Stimulated activated CD8-positive, alpha-beta memory T cell treated with anti-CD3 and anti-CD28 coated beads, Interleukin-12 subunit alpha, Interleukin-12 subunit beta, amount 100 ng/mL, for 4 hours (primary cell): ENCODE measurements at places on chromosomes 2 and 18.
A peak's percentile ranks its signal among the peaks of the same experiment; 100 is the strongest.

DNA sequence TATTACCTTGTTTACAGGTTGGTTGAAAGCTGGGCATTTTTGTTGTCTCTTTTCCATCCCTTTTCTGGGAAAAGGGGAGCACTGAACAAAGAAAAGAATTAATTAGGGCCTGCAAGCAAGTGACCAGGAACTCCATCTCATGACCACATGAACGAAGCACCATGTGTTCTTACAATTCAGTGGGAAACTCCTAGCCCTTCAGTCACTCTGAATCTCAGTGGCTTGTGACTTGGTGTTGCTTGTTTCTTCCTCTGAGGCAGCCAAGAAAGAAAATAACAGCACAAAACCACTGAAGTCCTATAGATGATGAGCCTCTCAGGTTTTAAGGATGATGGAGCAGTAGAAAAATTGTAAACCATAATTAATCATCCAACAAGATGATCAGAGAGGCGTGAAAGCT lies 129.1 kb upstream of the CAB39 start:
- no peak for DNase-seq

- DNase-seq: no peak
Measured at GRCh38 chr18:8503248-8503647, 106.0 kb upstream of the RAB12 start.

DNA sequence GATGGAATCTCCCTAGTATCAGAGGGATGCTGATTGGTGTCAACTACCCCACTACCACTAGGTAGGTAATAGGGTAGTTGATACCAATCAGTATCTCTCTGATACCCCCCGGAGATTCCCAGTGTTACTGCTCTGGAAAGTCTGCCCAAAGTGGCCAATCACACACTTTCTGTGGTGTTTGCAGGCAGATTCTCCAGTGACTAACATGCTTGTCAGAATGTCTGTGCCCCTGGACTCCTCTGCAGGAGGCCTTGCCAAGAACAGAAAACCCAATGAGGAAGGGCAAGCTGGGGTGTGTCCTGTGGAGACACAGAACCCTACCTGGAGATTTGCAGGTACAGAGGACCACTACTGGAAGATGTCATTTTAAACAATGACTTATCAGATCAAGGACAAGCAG lies 135.1 kb downstream of the RIT2 start:
- DNase-seq: no peak

DNA sequence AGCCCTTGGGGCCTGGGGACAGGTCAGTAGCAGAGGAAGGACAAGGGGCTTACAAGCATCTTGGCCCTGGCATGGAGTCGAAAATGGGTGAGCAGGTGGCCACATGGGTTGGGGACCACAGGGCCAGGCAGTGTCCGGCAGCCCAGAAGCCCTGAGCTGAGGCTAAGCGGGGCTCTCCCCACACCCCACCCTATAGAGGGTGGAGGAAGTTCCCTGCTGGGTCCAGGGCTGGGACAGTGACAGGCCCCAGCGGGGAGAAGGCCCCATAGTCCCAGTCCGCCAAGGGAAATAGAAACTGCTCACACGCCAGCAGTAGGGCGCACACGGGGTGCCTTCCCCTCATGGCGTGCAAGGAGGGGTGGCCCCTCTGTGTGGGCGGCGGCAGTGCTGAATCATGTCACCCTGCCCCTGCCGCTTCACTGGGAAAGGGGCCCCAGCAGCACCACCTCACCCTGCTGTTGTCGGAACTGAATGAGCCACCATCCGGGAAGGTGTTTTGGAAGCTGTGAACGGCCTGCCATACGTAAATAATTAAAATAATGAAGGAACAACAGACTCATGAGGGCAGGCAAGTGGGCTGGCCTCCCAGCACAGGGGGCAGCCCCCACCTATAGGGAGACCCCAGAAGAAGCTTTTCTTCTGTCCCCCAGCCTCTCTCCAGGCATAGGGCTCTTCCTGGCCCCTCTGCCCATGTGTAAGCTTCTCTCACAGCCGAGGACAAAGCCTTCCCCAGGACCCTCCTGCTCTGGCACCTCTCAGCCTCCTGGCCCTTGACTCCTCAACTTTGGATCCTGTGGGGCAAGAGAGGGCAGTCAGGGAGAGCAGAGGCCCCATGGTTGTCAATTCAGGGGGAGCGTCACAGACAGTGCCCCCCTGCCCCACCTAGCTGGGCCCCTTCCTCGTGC lies 12.7 kb upstream of the DUSP2 start:
- DNase-seq: peak; percentile 83

DNA sequence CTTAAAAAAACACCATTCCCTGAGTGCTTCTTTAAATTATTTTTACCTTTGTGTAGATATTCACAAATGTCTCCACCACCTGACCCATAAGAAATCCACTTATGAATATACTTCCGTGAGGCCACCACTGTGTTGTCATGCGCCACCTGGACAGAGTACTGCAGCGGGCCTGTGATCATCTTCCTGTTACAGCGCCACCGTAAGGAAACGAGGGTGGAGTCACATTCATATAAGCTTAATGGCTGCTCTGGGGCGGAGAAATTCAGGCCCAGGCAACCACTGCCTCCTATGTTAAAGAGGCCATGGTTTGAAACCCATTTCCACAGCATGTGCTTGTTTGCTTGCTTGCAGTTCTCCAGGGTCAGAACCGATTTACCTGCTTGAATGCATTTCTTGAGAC lies 17.7 kb downstream of the PLA2R1 start:
- DNase-seq: no peak

GRCh38 chr2:215900203-215900611 lies 113.1 kb downstream of the MREG start:
- DNase-seq: no peak

GRCh38 chr2:61187085-61187484 lies 25.1 kb downstream of the C2orf74 start:
- DNase-seq: no peak

GRCh38 chr2:233183869-233184418 lies 67.5 kb upstream of the ATG16L1 start:
- DNase-seq: no peak

- DNase-seq: no peak
Measured at GRCh38 chr2:181398000-181398399, 59.2 kb upstream of the ITGA4 start.

GRCh38 chr2:237257471-237257951 lies 156.5 kb downstream of the COL6A3 start:
- no peak for DNase-seq

DNA sequence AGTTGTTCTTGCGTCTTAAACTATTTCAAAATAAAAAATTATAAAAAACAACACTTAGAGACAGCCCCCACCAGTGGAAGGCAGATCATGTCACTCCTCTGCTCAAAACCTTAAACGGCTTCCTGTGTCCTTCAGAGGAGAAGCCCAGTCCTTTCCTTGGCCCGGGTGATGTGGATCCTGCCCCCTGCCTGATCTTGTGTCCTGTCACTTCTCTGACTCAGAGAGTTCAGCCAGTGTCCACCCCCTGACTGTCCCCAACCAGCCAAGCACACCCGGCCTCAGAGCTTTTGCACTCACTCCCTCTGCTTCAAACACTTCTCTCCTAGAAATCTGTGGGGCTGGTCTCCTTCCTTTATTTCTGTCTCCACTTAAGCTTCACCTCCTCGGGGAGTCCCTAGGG lies 35.4 kb downstream of the TOGARAM2 start:
- DNase-seq: no peak

DNA sequence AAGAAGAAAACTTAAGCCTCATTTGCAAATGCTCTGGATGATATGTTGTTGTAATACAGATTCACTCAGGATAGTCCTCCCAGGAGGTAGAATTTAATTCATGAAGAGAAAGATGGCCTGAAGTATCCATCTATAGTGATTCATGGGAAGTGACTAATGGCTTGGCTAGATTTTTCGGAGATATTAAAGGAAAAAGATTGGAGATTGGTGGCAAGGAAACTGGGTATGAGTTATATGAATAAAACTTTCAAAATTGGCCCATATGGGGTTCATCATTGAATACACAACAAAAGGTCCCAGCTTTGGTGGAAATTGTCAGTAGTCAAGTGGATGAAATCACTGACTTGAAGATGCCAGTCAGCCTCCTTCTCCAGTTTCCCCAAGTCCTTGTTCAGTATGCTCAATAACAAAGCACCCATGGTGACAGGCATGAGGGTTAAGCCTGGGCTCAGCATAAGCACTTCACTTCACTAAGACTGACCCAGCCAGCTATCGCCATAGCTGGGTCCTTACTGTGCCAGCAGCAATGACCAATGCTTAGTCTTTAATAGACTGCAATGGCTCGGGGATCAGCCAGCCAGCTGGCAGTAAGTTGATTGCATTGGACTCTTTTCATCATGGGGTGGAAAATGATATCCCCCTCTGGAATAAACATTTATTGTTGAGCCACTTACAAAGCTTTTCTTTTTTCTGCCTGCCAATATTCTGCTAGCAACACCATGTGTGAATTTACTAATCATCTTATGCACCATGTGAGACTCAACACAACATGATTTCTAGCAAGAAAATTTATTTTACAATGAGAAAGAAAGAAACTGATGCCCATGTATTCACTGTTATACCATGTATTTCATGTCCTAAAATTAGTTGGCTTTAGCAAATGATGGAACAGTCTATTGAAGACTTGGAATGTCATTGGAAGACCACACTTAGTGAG lies 176.6 kb upstream of the TACR1 start:
- no peak for DNase-seq

DNA sequence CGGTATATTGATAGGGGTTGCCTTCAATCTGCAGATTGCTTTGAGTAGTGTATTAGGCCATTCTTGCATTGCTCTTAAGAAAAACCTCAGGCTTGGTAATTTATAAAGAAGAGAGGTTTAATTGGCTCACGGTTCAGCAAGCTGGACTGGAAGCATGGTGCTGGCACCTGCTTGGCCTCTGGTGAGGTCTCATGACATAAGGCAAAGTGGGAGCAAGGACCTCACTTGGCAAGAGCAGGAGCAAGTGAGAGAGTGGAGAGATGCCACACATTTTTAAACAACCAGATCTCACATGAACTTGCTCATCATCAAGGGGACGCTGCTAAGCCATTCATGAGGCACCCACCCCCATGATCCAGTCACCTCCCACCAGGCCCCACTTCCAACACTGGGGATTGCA lies 4.9 kb downstream of the MAP3K2 start:
- no peak for DNase-seq

- no peak for DNase-seq
Measured at GRCh38 chr2:24434541-24434940, 56.5 kb upstream of the NCOA1 start.

DNA sequence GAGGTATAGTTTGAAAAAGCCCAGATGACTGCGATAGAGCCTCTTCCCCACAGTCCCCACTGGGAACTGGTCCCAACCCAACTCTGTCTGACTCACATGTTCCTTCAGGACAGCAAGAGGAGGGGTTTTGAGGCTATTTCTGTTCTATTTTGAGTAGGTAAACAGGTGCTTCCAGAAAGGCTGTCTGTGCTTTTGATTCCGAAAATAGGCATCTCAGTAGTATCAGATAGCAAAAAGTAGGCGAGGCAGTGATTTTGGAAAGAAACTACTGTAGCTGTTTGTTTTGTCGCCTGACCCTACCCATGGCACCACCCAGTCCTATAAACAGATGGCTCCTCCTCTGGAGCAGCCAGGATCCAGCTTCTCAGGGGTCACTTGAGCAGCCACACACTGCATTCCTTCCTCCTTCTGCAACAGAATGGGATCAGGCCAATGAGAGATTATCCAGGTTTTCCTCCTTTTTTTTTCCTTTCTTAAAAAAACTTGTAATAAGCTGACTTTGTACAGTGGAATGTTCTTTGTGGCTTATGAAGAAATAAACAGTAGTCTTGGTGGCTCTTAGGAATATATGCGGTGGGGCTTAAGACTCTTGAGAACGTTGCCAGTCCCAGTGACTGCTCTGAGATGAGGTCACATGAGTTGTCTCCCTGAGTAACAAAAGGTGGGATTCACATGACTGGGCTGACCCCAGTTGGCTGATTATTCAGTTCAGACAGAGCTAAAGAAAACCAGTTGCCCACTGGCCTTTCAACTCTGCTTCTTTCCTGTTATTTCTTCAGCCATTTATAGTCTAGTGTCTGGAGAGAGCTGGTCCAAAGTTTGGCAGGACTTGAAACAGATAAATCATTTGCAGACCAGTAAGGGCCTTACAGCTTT lies 98.6 kb downstream of the KCNS3 start:
- DNase-seq: no peak

GRCh38 chr18:11570769-11571412 lies 38.5 kb upstream of the SLC35G4 start:
- DNase-seq: no peak

DNA sequence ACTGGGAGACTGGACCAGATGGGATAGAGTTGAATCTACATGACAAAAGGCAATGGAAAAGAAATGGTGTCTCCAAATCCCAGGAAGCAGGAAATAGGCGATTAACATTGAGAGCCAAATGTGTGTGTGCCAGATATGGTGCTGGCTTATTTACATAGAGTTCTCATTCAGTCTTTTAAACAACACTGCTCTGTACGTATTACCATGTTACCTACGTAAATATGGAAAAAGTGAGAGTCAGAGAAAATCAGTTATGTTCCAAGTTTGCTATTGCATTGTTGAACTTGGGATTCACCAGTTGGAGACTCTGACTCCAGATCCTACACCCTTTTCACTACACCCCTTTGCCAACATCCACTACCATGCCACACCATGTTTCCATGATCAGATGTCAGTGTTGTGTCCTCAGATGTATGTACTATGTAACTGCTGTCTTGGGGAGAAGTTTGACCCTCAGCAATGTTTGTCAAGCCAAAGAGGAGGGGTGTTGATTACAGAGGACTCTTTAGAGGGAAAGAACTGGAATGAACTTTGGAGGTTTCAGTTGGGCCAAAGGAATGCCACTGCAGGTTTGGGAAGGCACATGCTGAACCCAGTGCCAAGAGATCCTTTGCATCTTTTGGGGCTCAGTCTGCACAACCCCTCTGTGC lies 19.6 kb upstream of the GREB1 start:
- no peak for DNase-seq

DNA sequence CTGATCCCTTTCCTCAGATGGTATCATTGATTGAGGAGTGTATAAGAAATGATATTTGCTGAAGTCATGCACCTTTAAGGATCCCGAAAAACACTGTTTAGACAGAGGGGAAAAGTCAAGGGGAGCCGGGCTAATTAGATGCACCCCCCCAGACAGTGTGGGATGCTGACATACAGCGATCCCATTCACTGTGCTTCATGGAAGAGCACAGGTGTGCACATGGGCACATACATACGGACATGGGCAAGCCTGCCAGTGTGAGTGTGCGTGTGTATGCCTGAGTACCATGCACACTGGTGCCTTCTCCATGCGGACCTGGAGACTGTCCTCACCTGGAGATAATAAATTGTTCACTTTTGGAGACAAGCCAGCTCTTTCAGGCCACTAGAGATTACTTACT lies 22.6 kb downstream of the MEIS1 start:
- DNase-seq: no peak
